H7 (cell line): ENCODE measurements at places on chromosomes 2 and 18. TPM values are rescaled to one million over a fixed set of nuclear protein-coding genes. Genes with fewer than 3 reads are reported as not detected.

- DNase-seq: peak; percentile 43
These were observed 820 bp upstream of the MATN3 start for GRCh38 chr2:20013126-20013849.

DNA sequence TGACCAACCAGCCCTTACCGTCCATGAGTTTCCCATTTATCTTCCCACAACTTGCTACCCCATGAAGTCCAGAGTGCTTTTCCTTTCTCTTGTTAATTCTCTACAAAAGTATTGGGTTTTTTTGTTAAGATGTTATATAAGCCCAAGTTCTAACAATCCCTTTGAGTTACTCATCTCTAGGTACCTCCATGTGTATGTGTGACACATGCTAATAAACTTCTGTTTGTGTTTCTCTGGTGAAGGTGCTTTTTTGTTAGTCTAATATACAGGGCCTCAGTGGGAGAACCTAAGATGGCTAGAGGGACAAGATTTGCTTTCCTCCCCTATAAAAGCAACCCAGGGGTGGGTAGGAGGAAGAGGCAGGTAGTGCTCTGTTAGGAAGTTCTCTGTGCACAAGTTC lies 31.8 kb upstream of the RMDN2 start:
- no peak for DNase-seq

- no peak for DNase-seq
These were observed 103.7 kb downstream of the CTAGE1 start for GRCh38 chr18:22314001-22314400.

DNA sequence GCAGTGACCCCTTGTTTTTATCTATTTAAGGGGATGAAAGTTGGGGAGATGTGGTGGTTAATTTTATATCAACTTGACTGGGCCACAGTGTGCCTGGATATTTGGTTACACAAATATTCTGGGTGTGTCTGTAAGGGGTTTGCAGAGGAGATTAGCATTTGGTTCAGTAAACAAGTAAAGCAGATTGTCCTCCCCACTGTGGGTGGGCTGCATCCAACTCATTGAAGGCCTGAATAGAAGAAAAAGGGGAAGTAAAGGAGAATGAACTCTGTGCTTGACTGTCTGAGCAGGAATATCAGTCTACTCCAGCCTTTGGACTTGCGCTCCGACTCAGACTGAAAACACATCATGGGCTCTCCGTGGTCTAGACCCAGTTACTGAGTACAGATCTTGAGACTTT lies 80.9 kb downstream of the GCA start:
- DNase-seq: no peak

- no peak for DNase-seq
These were observed 64.5 kb upstream of the NPAS2 start for GRCh38 chr2:100755441-100755840.

- no peak for DNase-seq
These were observed 35.6 kb downstream of the DAW1 start for GRCh38 chr2:227906991-227907390.

- DNase-seq: no peak
These were observed 91.9 kb downstream of the EPHA4 start for GRCh38 chr2:221480163-221480562.

DNA sequence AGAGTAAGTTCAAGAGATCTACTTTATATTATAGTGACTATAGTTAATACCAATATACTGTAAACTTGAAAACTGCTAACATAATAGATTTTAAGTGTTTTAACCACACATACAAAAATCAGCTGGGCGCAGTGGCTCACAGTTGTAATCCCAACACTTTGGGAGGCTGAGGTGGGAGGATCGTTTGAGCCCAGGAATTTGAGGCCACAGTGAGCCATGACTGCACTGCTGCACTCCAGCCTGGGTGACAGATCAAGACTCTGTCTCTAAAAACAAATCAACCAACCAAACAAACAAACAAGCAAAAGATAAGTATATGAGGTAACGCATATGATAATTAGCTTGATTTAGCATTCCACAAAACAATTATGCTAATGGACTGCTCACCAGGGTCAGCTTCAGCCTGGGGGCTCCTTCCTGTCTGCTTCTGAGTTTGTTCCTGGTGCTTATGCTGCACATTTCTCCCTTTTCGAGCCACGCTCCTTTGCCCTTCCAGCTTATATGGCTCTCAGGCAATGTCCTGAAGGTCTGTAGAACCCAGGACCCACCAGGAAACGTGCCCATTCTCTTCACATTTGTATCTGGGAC lies 357.6 kb downstream of the EN1 start:
- no peak for DNase-seq

- DNase-seq: no peak
These were observed 119.9 kb downstream of the CCBE1 start for GRCh38 chr18:59577386-59577655.

Gene IMPACT
- total RNA-seq: 27.8 and 41.8 TPM in 2 replicates

Gene GLI2
- 37.3 and 41.4 TPM in 2 replicates for total RNA-seq

DNA sequence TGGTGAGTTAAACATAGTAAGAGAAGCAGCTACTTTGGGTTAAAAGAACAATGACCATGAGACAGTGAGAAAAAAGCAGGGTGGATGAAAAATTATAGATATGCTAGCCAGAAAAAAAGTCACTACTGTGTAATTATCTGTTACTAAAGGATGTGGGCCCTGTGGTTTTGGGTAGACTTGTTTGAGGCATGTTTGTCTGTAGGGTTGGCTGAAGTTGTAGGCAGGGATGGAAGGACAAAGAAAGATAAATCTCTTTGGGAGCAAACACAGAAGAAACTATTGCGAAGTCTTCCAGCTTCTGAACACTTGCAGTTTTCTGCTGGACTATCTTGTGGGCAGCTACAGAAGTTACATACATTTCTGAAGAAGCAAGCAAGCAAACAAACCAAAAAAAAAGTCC lies 28.2 kb downstream of the RND3 start:
- DNase-seq: no peak
